ENCODE measurements at places on chromosomes 3 and 15. TPM values are rescaled to one million over a fixed set of nuclear protein-coding genes. Genes with fewer than 3 reads are reported as not detected.

The MORC1 gene
- total RNA-seq, result under 0.01 TPM

The PLA2G4D gene
- total RNA-seq, result not detected

The VEPH1 gene
- 0.27 TPM for total RNA-seq

The CADPS gene
- total RNA-seq, result not detected

DNA sequence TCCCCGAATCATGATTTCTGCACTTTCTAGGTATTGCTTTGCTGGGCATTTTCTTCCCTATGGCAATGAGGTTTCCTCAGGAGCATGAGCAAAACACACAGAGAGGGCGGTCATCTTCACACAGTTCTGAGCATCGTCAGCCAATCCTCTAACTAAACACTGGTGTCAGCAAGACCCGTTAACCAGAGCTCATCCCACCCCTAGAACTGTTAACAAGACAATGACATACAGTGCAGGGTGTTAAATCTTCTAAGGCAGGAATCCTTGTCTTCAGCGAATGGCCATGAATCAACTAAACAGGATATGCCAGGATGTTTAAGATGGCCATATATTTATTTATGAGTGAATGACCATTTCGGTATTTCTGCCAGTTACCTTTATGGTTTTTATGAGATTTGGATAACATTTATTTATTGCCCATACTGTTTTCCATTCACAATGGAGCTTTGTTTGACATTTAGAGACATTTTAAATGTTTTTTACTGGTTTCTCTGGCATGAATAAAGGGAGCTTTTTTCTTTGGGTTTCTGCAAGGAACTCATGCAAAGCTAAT is 411.5 kb upstream of the PROK2 start:
- no peak for DNase-seq

DNA sequence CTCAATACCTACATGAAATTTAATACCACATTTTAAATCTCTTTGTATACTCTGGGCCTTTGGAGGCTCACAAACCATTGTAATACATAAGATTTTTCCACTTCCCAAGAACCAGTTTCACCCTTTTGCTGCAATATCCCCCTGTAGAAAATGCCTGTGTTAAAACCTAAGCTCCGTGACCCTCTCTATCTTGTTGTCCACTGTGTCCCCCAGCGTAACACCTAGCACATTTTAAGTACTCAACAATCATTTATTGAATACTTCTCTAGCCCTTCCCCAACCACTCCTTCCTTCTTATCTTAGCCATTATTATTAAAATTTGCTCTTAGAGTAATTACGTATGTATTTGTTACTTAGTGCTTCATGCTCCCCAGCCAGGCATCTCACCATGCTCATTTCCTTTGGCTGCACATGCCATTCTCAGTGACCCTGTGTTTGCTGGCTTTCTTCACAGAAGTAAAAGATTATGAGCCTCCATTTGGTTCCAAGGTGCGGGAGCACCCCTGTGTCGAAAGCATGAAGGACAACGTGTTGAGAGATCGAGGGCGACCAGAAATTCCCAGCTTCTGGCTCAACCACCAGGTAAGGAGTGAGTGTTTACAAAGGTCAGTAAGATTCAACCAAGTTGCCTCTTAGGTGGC is 81.6 kb downstream of the TGFBR2 start:
- no peak for DNase-seq

Data from hematopoietic multipotent progenitor cell (in vitro differentiated cells).